ENCODE measurements at places on chromosomes 13 and 19.

GRCh38 chr19:16077984-16078758, 1.9 kb downstream of the TPM4 start:
- no peak for DNase-seq

GRCh38 chr19:39307046-39307821, 11.0 kb downstream of the IFNL1 start:
- no peak for DNase-seq

DNA sequence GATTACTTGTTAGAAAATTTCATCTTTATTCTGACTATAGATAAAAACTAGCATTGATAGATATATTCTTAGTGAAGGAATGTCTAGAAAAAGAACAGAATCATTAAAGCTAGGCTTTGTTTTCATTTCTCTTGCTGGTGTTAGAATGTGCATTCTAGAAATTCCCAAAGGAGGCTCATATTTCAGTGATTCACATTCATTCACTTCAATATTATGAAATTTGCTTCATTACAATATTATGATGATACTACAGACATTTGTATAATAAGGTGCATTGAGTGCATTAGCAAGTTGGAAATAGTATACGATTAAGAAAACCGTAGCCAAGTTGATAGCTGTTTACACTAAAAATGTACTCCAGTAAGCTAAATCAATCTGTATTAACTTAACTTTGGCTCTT, 70.7 kb upstream of the MYCBP2 start:
- DNase-seq: no peak

GRCh38 chr19:11550265-11550664, 8.8 kb downstream of the ELOF1 start:
- no peak for DNase-seq

- no peak for DNase-seq
Measured at GRCh38 chr19:45446295-45446694, 21.5 kb upstream of the FOSB start.

- no peak for DNase-seq
Measured at GRCh38 chr13:44507639-44508038, 68.5 kb downstream of the TSC22D1 start.

- DNase-seq: no peak
Measured at GRCh38 chr13:40440990-40441820, 225.2 kb downstream of the FOXO1 start.

- peak; percentile 47 for DNase-seq
Measured at GRCh38 chr13:30792285-30793000, 57.1 kb downstream of the ALOX5AP start.

DNA sequence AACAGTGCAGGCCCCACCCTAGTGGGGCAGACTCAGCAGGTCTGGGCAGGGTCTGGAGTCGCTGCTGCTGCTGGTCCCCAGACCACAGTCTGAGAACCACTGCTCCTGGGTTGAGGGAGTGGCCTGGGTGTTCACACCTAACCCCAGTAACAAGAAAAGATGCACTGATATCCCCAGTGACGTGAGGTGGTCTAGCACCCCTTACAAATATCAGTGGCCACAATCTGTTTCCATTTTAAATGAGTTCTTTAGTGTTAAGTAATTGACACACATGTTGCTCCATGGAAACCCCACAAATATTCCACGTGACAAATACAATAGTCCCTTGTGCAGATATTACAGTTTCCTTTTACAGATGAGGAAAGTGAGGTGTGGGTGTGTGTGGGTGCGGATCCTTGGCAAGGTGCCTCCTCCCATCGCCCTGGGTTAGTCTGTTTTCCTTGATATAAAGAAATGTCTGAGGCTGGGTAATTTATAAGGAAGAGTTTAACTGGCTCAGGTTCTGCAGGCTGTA, 96.3 kb upstream of the GPR183 start:
- DNase-seq: no peak

GRCh38 chr19:30066781-30067759, 125.0 kb downstream of the URI1 start:
- no peak for DNase-seq

GRCh38 chr19:4703671-4704316, 19.8 kb downstream of the DPP9 start:
- DNase-seq: no peak

DNA sequence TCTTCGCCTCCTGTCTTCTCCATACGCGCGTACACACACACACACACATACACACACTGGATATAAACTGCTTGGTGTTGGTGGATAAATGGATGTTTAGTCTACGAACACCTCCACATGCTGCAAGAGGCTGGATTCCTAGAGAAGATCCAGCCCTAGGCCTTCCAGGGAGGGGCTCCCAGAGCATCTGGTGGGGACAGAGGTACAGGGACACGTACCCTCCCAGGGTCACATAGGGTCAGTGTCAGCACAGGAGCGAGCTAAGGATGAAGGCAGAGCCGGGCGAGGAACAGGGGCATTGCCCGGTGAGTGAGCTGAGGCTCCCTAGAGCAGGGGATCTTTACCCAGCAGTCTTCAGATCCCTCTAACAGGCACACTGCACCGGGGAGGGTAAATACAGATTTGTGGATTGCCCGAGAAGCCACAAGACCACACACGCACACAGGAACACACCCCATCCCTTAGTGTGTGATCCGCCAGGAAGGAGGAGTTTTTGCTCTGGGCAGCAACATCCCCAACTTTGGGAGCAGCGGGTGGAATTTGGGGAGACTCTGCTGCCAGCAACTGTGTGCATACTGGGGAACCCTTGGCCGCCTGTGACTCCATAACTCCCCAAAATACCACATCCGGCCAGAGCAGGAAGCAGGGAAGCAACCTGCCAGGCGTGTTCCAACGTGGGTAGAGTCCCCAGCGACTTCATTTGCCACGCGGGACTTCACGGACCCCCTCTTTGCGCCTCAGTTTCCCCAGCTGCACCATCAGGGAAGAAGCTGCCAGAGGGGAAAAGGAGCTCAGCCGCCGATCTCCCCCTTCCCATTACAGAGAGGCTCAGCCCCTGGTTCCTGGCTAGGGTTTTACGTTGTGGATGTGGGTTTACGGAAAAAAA, 5.8 kb upstream of the TLE2 start:
- DNase-seq: no peak

- DNase-seq: no peak
Measured at GRCh38 chr19:11079999-11080398, 9.3 kb upstream of the LDLR start.

- no peak for DNase-seq
Measured at GRCh38 chr13:97019236-97019635, 25.0 kb upstream of the OXGR1 start.

- no peak for DNase-seq
Measured at GRCh38 chr19:55676889-55677505, 2.0 kb downstream of the EPN1 start.

DNA sequence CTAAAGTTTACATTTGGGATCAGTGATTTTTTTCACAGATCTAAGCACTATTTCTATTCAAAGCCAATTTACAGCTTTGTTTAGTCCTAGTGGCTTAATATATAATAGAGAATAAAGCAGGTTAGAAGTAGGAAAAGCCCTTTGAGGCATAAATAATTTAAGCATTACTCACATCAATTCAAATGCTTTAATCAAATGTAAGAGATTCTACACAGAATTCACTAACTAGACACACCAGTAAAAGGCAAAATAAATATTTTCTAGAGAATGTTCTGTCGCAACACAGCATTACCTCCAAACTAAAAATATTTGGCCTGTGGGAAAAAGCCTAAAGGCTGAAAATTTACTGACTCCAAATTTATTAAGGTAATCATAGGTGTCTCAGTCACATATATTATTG, 31.3 kb downstream of the KCTD12 start:
- DNase-seq: no peak

GRCh38 chr19:40190891-40191835, at the start of gene MAP3K10:
Gene MAP3K10, plus strand, starts transcription at chr19:40191426. Its CDS starts 606 bp downstream, at chr19:40192032.
- DNase-seq: no peak

GRCh38 chr13:70255406-70255991, 147.2 kb upstream of the KLHL1 start:
- DNase-seq: no peak

DNA sequence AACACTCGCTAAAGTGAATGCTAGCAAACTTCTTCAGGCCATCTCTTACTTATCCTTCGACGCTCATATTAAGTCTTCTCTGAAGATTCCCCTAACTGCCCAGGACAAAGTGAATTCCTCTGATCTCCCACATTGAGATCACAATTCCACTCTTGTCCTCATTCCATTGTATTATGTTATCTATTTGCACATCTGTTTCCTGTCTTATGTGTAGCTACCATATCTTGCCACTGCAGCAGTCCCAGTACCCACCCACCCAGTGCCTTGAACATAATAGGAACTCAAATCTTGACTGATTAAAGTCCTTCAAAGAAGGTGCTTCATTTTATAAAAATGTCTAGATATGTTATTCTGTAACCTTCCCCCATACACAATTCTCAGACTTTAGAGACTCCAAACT, 702.3 kb downstream of the DIAPH3 start:
- no peak for DNase-seq

GRCh38 chr13:72399351-72399750, 328.1 kb downstream of the MZT1 start:
- no peak for DNase-seq
